ENCODE measurements at places on chromosomes 4 and X.

GRCh38 chrX:114985967-114986592, 31.3 kb downstream of the IL13RA2 start:
- DNase-seq = peak; percentile 28

DNA sequence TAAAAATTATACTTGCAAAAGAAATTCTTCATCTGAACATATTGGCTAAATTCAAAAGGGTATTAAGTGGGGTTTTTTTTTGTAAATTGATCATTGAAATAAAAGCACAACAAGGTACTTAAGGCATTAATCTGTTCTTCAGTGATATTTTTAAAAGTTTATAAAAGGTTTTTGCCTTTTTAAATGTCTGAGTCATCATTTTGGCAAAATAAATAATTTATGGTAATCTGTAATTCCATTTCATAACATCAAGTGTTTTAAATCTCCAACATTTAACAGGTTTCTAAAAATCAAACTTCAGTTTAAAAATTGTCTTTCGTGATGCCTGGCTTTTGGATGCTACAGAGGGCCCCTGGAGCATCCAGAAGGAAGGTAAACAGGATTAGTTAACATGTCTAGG, 27.4 kb downstream of the NLRP2B start:
- no peak for DNase-seq

DNA sequence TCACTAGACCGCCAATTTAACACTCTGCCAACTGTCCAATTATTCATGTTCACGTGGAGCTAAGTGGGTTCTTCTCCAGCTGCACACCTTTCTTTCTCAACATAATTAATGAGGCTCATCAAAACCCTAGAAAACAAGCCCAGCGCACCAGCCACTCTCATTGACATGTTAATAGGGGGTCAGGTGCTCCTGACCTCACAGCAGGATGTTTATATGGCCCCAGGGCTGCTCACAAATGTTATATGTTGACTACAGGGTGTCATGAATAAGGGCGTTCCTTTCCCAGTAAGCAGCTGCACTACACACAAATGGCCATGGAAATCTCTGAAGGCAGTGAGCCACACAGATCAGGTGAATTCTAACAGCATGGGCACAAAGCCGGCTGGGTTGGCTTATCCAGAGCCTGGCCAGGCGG, 209.8 kb downstream of the MGST2 start:
- no peak for DNase-seq

DNA sequence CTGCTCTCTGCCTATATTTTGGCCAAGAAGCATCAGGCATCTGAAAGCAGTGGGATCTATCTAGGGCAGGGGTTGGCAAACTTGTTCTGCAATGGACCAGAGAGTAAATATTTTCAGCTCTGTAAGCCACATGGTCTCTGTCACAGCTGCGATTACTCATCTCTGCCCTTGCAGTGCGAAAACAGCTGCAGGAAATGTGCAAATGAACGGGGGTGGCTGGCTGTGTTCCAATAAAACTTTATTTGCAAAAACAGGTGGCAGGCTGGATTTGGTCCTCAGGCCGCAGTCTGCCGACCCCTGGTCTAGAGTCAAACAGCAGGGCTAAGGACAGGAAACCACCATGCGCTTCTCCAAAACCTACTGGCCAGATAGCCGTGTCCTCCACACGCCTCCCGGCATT, 48.6 kb downstream of the ACOX3 start:
- DNase-seq = peak; percentile 78

GRCh38 chr4:101801958-101802357, 11.4 kb downstream of the BANK1 start:
- DNase-seq = no peak
